Stimulated activated CD4-positive, alpha-beta T cell treated with anti-CD3 and anti-CD28 coated beads, TNF-alpha, amount 100 ng/mL, for 1 hour (primary cell): ENCODE measurements at places on chromosomes 5 and 9.

DNA sequence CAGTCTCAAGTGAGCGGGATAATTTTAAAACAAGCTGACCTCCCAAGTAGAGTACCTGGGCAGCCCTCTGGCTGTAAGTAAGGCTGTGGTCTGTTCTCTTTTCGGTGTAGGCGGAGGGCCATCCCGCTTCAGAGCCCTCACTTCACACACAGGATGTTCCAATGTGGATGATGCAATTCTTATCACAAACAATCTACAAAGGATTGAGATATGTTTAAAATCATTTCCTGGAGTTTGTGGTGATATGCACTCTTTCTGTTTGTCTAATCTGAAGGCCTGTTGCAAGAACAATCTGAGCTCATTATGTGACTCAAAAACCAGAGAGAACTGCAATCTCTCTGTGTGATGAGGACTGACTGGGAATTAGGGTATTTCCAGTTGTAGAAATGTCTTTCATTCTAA, 42.5 kb downstream of the ITGA2 start:
- DNase-seq, result no peak

GRCh38 chr9:35605351-35606137, 482 bp downstream of the TESK1 start:
- no peak for DNase-seq

GRCh38 chr5:58241389-58241788, 218.5 kb downstream of the PLK2 start:
- DNase-seq, result no peak

DNA sequence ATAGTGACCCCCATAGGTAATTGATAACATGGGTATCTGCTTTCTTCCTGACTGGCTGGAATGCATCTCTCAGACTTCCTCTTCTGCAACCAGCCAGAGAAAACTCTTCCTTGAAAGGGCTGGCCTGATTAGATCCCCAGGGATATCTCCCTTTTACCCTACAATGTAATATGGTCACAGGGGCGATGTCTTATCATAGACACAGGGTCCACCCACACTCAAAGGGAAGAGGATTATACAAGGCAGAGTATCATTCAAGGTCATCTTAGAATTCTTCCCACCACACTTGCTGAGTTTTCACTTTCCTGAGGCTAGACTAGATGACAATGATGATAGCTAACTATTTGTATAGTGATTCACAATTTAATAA, 33.2 kb downstream of the TTLL11 start:
- DNase-seq, result no peak

- no peak for DNase-seq
These were observed 480.8 kb downstream of the CDH12 start for GRCh38 chr5:22372376-22372775.
